Fibroblast of villous mesenchyme (primary cell): ENCODE measurements at places on chromosomes 4 and X.

DNA sequence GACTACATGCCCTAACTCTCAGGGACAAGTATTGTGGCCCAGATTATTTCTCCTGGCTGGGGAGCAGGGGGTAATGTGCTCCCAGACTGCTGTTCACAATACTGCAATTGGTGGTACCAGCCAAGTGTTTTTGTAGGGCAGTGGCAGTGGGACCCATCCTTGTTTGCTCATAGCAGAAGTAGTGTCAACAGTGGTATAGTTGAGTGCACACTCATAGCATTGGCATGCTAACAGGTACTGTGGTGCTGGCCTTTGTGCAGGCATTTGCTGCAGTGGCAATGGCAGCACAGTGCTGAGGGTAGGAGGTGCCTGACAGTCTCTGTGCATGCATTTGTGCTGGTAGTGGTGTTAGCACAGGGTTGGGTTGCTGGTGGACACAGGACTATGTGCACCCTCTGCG, 995.0 kb downstream of the SH3BGRL start:
- DNase-seq = no peak

DNA sequence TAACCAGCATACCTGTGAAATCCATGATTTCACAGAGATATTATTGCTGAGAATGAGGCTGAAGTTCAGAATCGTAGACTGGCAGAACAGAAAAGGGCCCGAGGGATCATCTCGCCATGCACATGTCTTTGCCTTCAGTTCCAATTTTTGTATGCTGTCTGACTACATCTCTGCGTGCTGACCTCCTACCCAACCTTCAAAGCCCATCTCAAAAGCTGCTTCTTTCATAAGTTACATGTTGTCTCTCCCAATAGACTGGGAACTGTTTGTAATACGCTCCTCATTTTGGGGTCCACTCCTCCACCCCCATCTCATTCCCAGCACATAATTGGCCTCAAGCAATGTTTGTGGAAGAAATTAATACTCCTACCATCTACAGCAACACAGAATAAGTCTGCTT, 78.2 kb downstream of the RTL5 start:
- no peak for DNase-seq

DNA sequence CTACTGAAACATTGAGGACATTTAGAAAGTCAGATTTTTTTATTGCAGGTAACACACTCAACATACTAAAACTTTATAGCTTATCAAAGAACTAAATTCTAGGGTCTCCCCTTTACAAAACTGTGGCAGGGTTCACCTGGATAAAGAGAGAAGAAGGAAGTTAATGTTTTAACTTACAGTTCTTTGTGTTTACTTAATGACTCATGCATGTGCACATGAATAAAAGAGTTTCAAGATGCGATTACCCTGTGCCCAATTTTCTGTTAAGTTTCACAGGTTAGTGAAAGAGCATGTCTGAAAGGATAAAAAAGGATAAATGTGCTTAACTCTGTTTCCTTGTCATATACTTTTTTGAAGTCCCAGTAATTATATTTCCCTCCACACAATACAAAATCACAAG, 16.8 kb downstream of the DCAF8L1 start:
- DNase-seq = no peak

DNA sequence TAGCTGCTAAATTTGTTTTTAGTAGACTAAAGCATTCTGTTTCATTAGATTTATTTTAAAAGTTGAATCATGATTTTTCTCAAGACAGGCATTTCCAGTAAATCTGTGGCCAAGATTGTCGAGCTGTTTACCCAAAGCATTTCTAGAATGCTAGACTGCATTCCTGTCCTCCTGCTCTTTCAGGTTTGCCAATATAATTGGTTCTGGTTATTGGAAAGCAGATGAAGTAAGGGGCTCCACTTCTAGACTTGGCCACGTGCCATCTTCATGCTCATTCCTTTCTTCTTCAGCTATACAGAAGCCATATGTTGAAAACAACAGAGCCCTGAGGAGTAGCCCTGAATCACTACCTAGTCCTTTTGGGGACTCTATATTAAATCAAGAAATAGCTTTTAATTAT, 62.5 kb downstream of the PGRMC2 start:
- peak; percentile 33 for DNase-seq

- DNase-seq = no peak
Observed at GRCh38 chrX:19954335-19955096, 36.3 kb downstream of the BCLAF3 start.

DNA sequence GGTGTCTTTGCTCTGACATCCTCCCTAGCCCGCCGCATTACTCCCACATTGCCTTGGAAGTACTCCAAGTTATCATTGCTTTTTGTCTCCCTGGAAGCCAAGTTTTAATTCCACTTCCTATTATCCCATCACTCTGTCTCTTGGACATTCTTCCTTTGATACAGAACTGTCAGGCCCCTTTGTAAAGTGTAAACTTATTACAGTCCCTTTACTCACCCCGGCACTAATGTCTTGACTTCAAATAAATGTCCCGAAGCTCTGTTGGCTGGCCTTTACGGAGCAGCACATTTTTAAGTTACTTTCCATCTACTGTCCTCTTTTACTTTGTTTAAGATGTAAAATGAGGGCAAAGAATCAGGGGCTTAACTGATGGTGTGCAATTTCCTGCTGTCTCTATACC, 223.5 kb upstream of the IGFBP7 start:
- DNase-seq = no peak

DNA sequence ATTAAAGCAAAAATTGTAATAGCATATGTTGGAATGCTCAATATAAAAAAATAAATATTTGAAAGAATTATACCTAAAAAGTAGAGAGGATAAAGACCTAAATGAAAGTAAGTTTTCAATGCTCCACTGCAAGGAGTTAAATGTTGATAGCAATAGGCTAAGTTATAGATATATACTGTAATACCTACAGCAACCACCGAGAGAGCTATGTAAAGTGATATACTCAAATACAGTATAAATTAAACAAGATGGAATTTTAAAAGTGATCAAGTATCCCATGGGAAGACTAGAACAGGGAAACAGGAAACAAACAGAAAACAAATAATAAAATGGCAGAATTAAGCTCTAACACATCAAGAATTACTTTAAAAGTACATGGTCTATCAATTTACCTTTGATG, 73.9 kb downstream of the CASP3 start:
- DNase-seq = no peak

DNA sequence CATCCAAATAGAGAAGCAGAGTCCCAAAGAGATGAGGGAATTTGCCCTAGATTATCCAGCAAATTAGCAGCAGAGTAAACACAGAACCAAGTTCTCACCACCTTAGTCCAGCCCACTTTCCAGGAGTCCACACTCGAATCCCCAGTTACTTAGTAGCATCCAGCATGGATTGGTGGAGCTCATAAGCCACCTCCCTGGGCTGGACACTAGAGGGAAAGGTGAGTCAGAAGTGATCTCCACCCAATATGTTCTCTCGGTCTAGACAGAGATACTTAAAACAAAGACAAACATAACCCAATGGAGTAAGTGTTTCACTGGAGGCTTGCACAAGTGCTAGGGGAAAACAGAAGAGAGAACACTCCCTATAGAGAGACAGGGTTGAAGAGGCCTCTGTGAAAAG, 105.1 kb upstream of the CPEB2 start:
- DNase-seq = no peak

- no peak for DNase-seq
Observed at GRCh38 chr4:36027203-36027602, 217.1 kb downstream of the ARAP2 start.

- DNase-seq = no peak
Observed at GRCh38 chrX:31670245-31670644, 598.4 kb upstream of the FTHL17 start.

GRCh38 chr4:68175562-68176155, 46.0 kb upstream of the TMPRSS11F start:
- DNase-seq = peak; percentile 65
